Activated CD4-positive, alpha-beta T cell treated with anti-CD3 and anti-CD28 coated beads for 48 hours (primary cell): ENCODE measurements at places on chromosomes 1 and 21.

GRCh38 chr1:39898191-39898590, 3.5 kb downstream of the MYCL start:
- DNase-seq = no peak

DNA sequence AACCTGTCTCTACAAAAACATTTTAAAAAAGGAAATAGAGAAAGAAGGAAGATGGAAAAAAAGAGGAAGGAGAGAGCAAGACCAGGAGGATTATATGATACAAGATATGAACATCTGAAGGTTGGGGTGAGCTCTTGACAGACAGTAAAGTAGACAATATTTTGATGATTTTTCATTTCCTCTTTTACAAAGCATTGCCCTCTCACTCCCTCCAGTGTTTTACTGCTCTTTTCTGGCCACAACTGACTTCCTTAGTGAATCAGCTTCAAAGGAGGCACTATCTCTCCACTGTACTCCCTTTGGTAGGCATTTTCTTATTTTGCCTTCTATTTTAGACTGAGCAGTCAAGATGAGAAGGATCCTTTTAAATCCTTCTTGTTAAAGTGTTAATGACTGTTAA, 296.7 kb downstream of the KCTD3 start:
- DNase-seq = no peak

DNA sequence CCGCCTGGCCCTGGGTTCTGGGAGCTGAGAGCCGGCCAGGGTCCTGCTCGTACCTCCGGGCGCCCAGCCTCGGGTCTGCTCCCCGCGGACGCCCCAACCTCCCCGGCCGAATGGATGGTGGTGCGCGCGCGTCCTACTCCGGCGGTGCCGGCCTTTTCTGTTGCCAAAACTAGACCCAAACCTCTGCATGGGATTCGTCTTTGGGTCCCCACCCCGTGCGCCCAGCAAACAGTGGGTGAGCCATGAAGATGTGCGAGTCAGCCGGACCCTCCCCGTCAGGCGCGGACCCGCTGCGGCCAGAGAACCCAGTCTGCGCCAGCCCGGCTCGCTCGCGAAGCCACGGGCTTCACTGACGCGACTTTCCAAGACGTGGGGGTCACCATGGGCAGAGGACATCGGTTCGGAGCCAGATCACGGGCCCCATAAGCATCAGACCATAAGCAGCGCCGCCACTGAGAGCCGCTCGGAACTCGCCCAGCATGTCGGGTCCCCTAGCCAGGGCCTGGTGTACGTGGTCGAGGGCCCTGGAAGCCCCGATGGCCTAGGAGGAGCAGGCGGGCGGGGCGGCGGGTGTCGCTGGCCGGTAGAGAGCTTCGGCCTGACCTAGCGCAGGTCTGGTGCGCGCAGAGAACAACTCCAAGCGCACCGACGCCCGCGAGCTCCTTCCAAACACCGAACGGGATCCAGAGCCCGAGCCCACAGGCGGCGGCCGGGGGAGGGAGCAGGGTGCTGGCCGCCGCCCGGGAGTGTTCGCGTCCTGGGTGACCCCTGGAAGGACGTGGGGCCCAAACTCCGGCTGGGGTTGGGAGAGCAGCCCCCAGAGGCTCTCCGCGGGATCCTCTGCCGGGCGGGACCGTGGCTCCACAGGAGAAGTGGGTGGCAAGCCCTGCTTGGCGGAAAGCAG, 1.0 kb upstream of the TP73 start:
- DNase-seq = no peak

GRCh38 chr1:204307334-204307883, 52.3 kb downstream of the PLEKHA6 start:
- DNase-seq = no peak

- peak; percentile 40 for DNase-seq
Measured at GRCh38 chr1:101311146-101311920, 74.5 kb downstream of the S1PR1 start.
